ENCODE measurements at places on chromosomes 3 and 15.
A peak's percentile ranks its signal among the peaks of the same experiment; 100 is the strongest.

- no peak for DNase-seq
Observed at GRCh38 chr3:157094751-157095480, 65.0 kb downstream of the CCNL1 start.

- no peak for DNase-seq
Observed at GRCh38 chr3:50119786-50120185, 31.1 kb downstream of the RBM5 start.

- no peak for DNase-seq
Observed at GRCh38 chr3:177123822-177124221, 73.5 kb downstream of the TBL1XR1 start.

DNA sequence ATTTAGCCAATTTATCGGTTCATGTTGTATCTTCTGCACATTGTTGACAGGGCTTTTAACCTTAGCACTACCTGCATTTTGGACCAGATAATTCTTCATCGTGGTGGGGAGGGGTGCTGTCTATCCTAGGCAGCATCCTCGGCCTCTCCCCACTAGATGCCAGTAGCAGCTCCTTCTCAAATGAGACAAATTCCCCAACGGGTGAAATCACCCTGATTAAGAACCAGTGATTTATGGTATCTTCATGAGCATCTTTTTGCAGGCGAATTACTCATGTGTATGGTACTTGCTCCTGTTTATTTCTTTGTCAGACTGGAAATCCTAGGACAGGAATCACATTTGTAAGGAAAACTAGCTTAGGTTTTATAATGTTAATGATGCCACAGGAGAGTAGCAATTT lies 68.0 kb downstream of the C3orf70 start:
- no peak for DNase-seq

GRCh38 chr3:167787440-167787839 lies 51.9 kb downstream of the SERPINI1 start:
- DNase-seq = no peak

DNA sequence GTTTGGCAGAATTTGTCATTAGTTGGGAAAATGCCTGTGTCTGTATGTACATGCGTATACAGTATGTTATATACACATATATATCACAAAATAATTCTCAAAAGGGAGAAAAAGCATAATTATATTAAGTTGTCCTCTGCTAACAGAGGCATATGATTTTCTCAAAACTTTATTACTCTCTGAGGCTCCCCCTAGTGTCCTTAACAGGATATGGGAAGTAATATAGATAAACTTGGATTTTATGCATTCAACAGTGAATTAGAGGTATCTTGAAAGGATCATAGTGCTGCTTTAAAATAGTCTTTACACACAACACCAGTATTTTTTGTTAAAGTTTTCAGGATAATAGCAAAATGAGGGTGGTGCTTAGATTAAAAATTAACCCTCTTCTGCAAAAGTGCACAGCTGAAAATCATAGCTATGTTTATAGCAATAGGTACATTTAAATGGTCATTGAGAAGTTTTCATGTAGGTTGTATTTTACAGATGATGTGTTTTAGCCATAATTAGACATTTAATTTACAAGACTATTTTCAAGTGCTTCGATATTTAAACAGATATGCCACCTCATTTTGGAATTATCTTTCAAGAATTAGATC lies 454.0 kb upstream of the ROBO2 start:
- peak; percentile 3 for DNase-seq

DNA sequence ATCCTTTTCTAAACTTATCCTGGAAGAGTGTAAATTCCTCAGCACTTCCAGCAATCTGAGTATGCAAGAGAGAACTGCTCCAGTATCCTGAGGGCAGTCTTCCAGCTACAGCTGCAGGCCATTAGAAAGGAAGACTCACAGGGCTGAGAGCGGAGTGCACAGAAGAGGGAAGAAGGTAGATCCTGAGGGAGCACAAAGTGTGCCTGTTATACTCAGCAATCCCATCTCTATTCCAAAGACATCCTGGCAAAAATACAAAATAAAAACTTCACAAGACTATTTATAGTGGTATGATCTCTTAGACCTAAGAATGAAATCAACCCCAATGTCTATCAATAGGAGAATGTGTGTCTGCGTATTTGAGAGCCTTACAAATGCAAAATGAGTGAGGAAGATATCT lies 292.0 kb downstream of the ZIC1 start:
- DNase-seq = no peak

GRCh38 chr3:192655628-192656027 lies 71.7 kb downstream of the FGF12 start:
- DNase-seq = no peak

DNA sequence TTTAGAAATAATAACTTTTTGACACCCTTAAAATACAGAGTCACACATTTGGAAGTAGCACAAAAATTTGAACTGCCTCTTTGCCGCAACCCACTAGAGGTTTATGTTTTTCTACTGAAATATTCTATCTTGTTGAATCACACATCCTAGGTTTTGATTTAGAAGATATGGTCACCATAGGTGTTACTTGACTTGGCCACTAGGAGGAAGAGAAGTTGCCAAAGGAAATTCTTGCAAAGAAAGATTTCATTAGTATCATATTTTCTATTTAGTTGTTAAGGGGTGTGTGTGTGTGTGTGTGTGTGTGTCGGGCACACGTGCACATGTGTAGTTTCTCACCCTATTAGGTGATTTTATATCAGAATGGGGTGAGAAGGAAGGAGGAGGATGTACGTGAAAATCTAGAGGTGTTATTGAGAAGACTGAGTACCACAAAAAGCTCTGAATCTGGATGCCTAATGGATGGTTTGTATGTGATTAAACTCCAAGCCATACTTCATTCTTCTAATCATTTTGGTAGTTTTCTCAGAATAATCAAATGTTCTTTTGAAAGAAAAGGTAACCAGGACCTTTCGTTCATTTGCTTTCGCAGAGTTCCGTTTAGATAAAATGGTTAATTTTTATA lies 31.5 kb downstream of the ZFAND6 start:
- no peak for DNase-seq

DNA sequence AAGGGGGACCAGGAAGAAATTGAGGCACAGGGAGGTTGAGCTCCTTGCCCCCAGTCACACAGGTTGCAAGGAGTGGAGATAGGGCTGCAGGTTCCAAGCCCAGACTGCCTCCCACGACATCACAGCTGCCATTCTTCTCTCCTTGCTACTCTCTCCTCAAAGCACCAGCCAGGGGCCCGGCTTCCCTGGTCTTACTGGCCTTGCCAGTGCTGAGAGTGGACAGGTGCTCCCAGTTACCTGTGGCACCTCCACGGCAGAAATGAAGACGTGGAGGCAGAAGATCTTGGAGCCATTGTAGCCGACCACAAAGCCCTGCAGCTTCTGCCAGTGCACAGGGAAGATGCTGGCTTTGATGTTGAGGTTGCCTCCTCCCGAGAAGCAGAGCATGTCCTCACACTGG lies 17.9 kb upstream of the ACAD9 start:
- DNase-seq = no peak

DNA sequence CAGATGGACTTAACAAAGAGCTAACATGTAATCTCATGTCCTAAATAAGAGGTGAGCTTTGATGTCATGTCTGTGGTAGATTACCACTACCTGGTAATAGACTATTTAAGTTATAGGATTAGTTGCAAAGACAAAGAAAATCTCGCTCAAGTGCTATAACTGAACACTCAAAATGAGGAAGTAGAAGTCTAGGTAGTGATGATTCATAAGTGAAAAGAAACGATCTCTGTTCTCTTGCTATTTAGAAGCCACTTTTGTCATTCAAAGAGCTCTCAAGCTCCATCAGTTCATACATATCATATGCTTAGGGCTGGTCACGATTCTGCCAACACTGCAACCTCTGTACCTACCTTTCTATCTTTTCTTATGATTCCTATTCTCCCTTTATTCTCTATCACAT lies 110.9 kb downstream of the EDEM1 start:
- DNase-seq = no peak

- DNase-seq = peak; percentile 50
Observed at GRCh38 chr3:157354722-157355121, 81.9 kb upstream of the PTX3 start.

GRCh38 chr15:90619468-90619867 lies 89.7 kb downstream of the CRTC3 start:
- DNase-seq = no peak

DNA sequence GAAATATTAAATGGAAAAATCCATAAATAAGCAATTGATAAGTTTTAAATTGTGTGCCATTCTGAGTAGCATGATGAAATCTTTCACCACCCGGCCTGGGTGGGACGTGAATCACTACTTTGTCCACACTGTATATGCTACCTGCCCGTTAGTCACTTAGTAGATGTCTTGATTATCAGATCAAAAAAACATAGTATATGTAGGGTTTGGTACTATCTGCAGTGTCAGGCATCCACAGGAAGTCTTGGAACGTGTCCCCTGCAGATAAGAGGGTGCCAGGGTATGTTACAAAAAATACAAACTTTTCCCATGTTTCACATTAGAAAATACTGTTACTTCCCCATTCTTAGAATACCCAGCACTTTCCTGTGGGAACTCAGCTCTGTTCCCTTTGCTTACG lies 35.2 kb downstream of the FAM81A start:
- peak; percentile 7 for DNase-seq

- DNase-seq = no peak
Observed at GRCh38 chr3:118525077-118525476, 509.6 kb downstream of the IGSF11 start.

DNA sequence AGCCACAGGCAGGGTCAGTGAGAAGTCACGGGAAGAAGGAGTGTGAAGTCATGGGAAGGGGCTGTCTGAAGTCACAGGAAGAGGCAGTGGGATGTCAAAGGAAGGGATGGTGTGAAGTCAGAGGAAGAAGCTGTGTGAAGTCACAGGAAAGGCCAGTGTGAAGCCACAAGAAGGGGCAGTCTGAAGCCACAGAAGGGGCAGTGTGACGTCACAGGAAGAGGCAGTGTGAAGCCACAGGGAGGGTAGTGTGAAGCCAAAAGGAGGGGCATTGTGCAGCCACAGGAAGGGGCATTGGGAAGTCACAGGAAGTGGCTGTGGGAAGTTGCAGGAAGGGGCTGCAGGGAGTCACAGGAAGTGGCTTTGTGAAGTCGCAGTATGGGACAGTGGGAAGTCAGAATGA lies 35.1 kb downstream of the GASK1A start:
- no peak for DNase-seq

DNA sequence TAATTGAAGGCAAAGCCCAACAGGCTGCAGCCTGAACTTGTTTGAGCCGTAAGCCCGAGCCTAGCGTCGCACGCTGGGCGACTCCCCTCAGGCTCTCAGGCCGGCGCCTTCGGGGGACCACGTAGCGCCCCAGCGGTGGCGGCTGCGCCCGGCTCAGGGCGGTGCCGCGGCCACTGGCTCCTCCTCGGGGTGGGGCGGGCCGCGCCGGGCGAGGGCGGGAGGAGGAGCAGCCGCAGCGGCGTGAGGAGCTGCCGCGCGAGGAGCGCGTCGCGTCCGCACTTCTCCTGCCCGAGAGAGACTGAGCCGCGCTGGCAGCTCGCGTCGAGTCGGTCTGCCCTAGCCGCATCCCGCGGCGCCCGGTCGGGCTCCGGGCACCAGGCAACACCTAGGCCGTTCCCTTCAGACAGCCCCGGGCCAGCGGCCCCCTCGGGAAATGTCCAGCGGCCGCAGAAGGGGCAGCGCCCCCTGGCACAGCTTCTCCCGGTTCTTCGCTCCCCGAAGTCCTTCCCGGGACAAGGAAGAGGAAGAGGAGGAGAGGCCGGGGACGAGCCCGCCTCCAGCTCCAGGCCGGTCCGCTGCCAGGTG lies at the start of gene CRYBG3:
Gene CRYBG3 (plus strand): TSS at position 238 of the 585 bp plus-strand sequence. CDS start 196 bp downstream, at position 434.
- DNase-seq = peak; percentile 75

- no peak for DNase-seq
Observed at GRCh38 chr3:55297706-55298105, 189.4 kb downstream of the WNT5A start.

GRCh38 chr15:90829942-90830440 lies 38.4 kb upstream of the FURIN start:
- DNase-seq = no peak

DNA sequence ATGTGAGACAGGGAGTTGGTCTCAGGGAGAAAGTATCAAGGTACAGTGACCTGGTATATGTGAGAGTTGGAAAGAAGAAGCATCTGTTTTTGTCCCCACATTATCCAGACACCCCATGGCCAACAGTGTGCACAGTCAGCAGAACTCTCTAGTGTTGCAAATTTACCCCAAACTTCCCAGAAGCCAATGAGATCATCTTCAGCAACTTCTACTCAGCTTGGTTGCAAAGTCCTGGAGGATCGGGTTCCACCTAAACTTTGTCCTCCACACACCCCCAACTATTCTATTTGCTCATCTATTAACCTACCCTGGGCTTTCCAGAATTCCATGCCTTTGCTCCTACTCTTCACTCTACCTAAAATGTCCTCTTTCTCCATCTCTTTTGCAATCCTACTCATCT lies 15.7 kb downstream of the RBSN start:
- DNase-seq = no peak

GRCh38 chr15:46591462-46591861 lies 956.6 kb downstream of the SQOR start:
- DNase-seq = no peak

- DNase-seq = peak; percentile 92
Observed at GRCh38 chr3:185316740-185317412, 46.1 kb upstream of the MAP3K13 start.

GRCh38 chr3:105958237-105959000 lies 89.6 kb upstream of the CBLB start:
- DNase-seq = no peak

DNA sequence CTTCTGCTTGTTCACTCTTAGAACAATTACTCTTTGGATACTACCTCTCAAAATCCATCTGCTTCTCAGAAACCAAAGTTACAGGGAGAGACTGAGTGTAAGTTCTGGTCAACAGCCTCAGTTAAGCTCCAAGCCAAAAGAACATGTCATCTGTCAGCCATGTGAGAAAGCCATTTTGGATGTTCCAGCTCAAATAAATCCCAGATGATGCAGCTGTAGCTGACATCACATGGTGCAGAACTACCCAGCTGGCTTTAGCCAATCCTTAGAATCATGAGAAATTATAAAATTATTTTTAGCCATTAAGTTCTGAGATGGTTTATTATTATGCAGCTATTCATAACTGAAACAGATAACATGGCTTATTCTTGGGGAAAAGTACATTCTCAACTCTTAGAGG lies 696.0 kb downstream of the ZNF385D start:
- no peak for DNase-seq

Data from cardiac fibroblast (primary cell).